ENCODE measurements at places on chromosomes 7 and 10.

DNA sequence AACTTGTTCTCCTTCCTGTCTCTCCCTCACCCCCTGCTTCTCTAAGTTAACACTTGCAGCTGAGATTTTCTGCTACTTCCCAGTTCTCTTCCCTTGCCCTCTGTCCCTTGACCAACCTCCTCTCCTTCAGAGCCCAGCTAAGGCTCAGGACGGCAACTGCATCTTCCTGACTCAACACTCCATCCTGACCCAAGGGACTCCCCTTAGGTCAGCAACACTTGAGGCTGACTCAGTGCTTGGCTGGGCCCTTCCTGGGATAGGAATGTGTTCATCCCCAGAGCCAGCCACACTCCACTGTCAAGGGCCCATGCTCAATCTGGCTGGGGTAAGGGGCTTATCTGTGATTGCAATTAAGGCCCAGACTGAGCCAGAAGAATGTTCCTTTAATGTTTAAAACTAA, 3.4 kb downstream of the CALHM2 start:
- DNase-seq: no peak

DNA sequence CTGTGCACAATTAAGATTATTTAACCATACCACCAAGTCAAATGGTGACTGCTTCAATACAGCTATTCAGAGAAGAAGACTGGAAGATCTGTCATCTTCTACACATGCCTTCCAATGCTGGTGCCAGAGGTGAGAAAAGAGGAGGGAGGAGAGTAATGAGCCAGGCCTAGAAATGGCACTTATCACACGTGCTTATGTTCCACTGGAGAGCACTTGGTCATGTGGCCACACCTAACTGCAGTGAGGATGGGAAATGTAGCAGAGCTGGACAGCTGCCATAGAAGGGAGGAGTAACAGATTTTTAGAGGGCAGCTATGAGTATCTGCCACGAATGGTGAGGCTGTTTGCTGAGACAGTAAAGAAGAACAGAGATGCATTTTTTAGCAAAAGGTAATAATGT, 77.1 kb downstream of the MPLKIP start:
- no peak for DNase-seq

- no peak for DNase-seq
Measured at GRCh38 chr7:142777318-142777717, 6.5 kb downstream of the PRSS2 start.

DNA sequence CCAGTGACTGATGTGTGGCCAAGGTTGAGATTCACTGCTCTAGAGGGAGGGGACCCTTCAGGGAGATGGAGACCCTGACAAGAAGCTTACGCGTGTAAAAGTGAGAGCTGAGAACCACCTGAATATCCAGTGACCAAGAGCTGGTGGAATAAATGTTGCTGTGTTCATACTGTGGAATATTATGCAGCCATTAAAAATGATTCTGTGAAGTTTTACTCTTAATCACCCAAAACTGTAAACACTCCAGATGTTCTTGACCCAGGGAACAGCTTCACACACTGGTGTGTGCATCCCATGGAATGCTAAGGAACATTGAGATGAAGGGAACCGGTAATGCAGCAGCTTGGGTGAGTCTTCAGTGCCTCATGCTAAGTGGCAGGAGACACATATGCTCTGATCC, 4.3 kb upstream of the POLM start:
- no peak for DNase-seq

GRCh38 chr7:131052285-131052904, 275.3 kb upstream of the MKLN1 start:
- DNase-seq: peak; percentile 61

GRCh38 chr7:43491984-43492383, 90.9 kb upstream of the STK17A start:
- DNase-seq: no peak

- no peak for DNase-seq
Measured at GRCh38 chr7:131279044-131279443, 48.6 kb upstream of the MKLN1 start.

- DNase-seq: no peak
Measured at GRCh38 chr10:66637273-66638036, 288.4 kb upstream of the LRRTM3 start.

- DNase-seq: no peak
Measured at GRCh38 chr7:20226860-20227259, 9.7 kb upstream of the MACC1 start.

GRCh38 chr7:133053321-133053891, 28.5 kb downstream of the CHCHD3 start:
- no peak for DNase-seq

GRCh38 chr7:30082686-30083085, 52.1 kb upstream of the MTURN start:
- no peak for DNase-seq

GRCh38 chr7:77877791-77878190, 79.2 kb downstream of the PHTF2 start:
- no peak for DNase-seq

All from KBM-7 (cell line).